ENCODE measurements at places on chromosomes 2 and 18. TPM values are rescaled to one million over a fixed set of nuclear protein-coding genes. Genes with fewer than 3 reads are reported as not detected.

The AMER3 gene
- total RNA-seq: not detected

The CCDC74B gene
- total RNA-seq: 4.6 TPM

- peaks cover 5% of the 10 kb centered on the region for H3K27me3 ChIP-seq
- H3K4me1 ChIP-seq: peaks cover 20% of the 10 kb centered on the region
- no peak overlapping the region for H3K4me3 ChIP-seq
- no peak overlapping the region for H3K27ac ChIP-seq
- DNase-seq: no peak
- no peaks in the 10 kb centered on the region for H3K36me3 ChIP-seq
These were observed 36.2 kb upstream of the YES1 start for GRCh38 chr18:848062-848861.

The KCNJ13 gene
- total RNA-seq: not detected

The KLHL30 gene
- not detected for total RNA-seq

- no peak for DNase-seq
- H3K27ac ChIP-seq: no peak overlapping the region
These were observed 100.1 kb downstream of the ZNF804A start for GRCh38 chr2:184698476-184698875.

The CPLX4 gene
- not detected for total RNA-seq

The SERPINB4 gene
- not detected for total RNA-seq

GRCh38 chr2:223545830-223546229, 56.3 kb downstream of the SCG2 start:
- H3K27ac ChIP-seq: no peak overlapping the region
- H3K4me1 ChIP-seq: peaks cover 63% of the 10 kb centered on the region
- no peak for DNase-seq
- no peak overlapping the region for H3K4me3 ChIP-seq
- H3K27me3 ChIP-seq: no peaks in the 10 kb centered on the region
- no peaks in the 10 kb centered on the region for H3K36me3 ChIP-seq

DNA sequence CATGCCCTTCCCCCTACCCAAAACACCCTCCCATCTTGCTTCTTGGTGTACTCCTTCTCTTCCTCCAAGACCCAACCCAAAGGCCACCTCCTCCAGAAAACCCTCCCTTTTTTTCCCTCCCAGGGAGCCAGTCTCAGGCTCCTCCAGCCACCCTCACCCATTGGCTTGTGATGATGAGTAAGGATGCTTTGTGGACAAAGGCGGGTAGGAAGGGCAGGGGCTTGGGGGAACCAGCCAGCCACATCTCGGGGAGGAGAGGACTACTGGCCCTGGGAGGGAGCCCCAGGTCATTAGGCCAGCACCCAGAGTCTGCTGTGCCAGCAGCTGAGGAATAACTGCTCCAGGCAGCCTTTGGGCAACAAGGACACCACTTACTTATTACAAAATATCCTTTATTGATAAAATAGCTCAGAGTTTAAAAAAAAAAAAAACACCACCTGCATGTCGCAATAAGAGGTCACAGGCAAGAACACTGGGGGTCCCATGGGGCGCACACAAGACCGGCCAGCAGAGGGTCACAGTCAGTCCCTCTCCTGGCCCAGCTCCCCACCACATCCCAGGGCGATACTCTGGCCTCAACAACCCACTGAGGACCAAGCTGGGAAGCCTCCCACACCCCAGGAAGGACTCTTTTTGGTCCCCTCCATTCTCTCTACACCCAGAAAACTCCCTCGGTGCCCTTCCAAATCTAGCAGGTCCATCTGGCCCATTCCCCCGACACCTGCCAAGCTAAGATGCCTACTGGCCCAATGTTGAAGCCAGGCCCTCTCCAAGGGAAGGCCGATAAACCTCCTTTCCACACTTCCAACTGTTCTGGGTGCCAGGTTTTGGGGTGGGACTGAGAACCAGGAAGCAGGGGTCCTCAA, 3.6 kb downstream of the ADRA2B start:
- H3K27ac ChIP-seq: no peak overlapping the region
- no peak for DNase-seq
- peaks cover 40% of the 10 kb centered on the region for H3K27me3 ChIP-seq
- no peak overlapping the region for H3K4me3 ChIP-seq
- peaks cover 10% of the 10 kb centered on the region for H3K4me1 ChIP-seq

- peak; percentile 24 for DNase-seq
- H3K27ac ChIP-seq: no peak overlapping the region
- H3K4me1 ChIP-seq: peaks cover 23% of the 10 kb centered on the region
- H3K27me3 ChIP-seq: no peaks in the 10 kb centered on the region
- no peaks in the 10 kb centered on the region for H3K36me3 ChIP-seq
These were observed 61.1 kb upstream of the RND3 start for GRCh38 chr2:150548527-150548926.

The SCTR gene
- total RNA-seq: not detected

DNA sequence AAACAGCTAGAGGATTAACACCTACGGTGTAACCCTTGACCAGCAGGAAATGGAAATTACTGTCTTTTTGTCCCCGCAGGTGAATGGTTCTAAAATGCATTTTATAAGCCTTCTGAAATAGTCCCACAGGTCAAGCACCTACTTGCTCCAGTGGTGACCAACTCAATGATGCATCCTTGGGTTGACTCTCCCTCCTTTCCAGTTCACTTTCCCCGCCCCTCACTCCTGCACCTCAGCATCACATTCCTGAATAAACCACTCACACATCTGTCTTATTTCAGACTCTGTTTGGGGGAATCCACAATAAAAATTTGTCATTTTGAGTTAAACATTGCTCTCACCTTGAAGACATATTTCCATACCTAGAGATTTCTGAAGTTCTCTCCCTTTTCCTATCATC, 446.0 kb upstream of the TNP1 start:
- H3K4me1 ChIP-seq: peaks cover 6% of the 10 kb centered on the region
- no peak for DNase-seq
- H3K4me3 ChIP-seq: no peak overlapping the region

- H3K27me3 ChIP-seq: no peaks in the 10 kb centered on the region
- peak; percentile 75 for DNase-seq
- no peak overlapping the region for H3K27ac ChIP-seq
- H3K4me3 ChIP-seq: no peak overlapping the region
- H3K36me3 ChIP-seq: no peaks in the 10 kb centered on the region
These were observed 379.0 kb downstream of the SETBP1 start for GRCh38 chr18:45059695-45060094.

GRCh38 chr2:236102971-236103370, 65.2 kb downstream of the GBX2 start:
- H3K27me3 ChIP-seq: peaks cover 2% of the 10 kb centered on the region
- H3K27ac ChIP-seq: no peak overlapping the region
- peaks cover 9% of the 10 kb centered on the region for H3K36me3 ChIP-seq
- DNase-seq: no peak
- no peaks in the 10 kb centered on the region for H3K4me1 ChIP-seq
- H3K4me3 ChIP-seq: no peak overlapping the region

The SULT1C4 gene
- total RNA-seq: not detected

- DNase-seq: no peak
- no peak overlapping the region for H3K4me3 ChIP-seq
- H3K4me1 ChIP-seq: peaks cover 12% of the 10 kb centered on the region
- peaks cover 11% of the 10 kb centered on the region for H3K36me3 ChIP-seq
- H3K27ac ChIP-seq: no peak overlapping the region
- H3K27me3 ChIP-seq: peaks cover 4% of the 10 kb centered on the region
These were observed 133.5 kb downstream of the PTGR3 start for GRCh38 chr18:75075429-75075841.

The DDX18 gene
- total RNA-seq: 54.4 TPM

The TNFAIP6 gene
- total RNA-seq: 2.4 TPM

GRCh38 chr2:37457401-37457901, 113.0 kb downstream of the QPCT start:
- H3K4me1 ChIP-seq: peaks cover 65% of the 10 kb centered on the region
- no peaks in the 10 kb centered on the region for H3K36me3 ChIP-seq
- DNase-seq: peak; percentile 65
- no peaks in the 10 kb centered on the region for H3K27me3 ChIP-seq
- peak overlapping the region; percentile 81 for H3K27ac ChIP-seq

DNA sequence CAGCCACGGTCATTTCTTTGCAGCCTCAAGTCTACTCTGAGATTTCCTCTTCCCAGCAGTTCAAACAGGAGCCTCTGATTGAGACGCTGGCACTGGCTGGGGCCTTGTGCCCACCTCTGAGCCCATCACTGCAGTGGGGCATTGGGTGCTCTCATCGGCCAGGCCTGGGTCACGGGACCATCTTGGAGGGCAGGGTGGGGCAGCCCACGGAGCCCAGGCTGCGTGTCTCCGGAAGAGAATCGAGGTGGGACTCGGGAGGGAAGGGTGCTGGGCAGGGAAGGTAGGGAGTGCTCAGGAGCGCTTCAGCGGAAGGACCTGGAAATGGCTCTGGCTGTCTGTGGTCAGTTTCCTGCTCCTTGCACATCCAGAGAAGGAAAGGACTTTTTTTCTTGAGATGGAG, 82.4 kb downstream of the RTP5 start:
- no peak overlapping the region for H3K27ac ChIP-seq
- H3K27me3 ChIP-seq: peaks cover 6% of the 10 kb centered on the region

The CHRNA1 gene
- not detected for total RNA-seq

- DNase-seq: no peak
- H3K4me1 ChIP-seq: no peaks in the 10 kb centered on the region
- H3K36me3 ChIP-seq: peaks cover 24% of the 10 kb centered on the region
- no peak overlapping the region for H3K4me3 ChIP-seq
- H3K27me3 ChIP-seq: no peaks in the 10 kb centered on the region
These were observed 11.4 kb upstream of the KCNJ13 start for GRCh38 chr2:232787806-232788205.

DNA sequence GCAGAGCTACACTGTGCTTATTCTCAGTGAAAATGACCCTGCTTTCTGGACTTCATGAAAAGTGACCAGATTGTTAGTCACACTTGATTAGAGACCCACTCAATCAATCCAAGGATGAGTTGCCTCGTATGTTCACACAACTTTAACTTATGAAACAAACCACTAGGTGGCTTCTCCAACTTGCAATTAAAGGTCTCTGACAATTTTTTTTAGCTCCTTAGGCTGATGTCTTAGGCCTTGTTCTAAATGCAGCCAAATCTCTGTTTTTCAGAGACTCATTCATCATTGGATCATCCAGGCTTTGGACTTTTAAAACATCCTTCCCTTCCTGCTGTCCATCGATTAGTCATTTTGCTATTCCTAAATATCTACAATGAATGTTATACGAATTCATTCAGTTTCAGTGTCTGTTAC, 63.4 kb downstream of the MREG start:
- peaks cover 11% of the 10 kb centered on the region for H3K27me3 ChIP-seq
- peak; percentile 71 for DNase-seq
- no peak overlapping the region for H3K4me3 ChIP-seq
- H3K27ac ChIP-seq: no peak overlapping the region

All from HFFc6 (cell line).